MG63 (cell line): ENCODE measurements at places on chromosomes 2 and 18. TPM values are rescaled to one million over a fixed set of nuclear protein-coding genes. Genes with fewer than 3 reads are reported as not detected.

- DNase-seq = no peak
Observed at GRCh38 chr2:96468904-96469303, 36.3 kb downstream of the NEURL3 start.

GRCh38 chr2:74036450-74037195 lies 51.9 kb downstream of the TET3 start:
- DNase-seq = no peak

DNA sequence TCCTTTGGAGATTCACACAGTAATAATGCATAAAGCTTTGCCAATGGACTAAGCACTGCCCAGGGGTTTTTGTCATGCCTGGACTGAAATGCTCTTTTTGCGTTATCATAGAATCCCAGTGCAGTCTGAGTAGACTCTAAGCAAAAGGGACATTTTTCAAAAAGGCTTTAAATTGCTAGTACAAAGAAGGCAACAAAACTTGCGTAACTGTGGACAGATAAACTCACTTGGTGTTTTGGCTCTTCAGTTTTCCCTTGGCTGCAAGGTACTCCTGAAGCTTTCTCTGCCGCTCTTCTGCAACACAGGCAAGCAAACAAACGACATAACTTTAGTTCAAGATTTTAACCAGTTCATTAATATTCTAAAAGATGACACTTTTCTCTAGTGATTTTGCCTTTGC lies 2.1 kb downstream of the CKAP2L start:
- no peak for DNase-seq

DNA sequence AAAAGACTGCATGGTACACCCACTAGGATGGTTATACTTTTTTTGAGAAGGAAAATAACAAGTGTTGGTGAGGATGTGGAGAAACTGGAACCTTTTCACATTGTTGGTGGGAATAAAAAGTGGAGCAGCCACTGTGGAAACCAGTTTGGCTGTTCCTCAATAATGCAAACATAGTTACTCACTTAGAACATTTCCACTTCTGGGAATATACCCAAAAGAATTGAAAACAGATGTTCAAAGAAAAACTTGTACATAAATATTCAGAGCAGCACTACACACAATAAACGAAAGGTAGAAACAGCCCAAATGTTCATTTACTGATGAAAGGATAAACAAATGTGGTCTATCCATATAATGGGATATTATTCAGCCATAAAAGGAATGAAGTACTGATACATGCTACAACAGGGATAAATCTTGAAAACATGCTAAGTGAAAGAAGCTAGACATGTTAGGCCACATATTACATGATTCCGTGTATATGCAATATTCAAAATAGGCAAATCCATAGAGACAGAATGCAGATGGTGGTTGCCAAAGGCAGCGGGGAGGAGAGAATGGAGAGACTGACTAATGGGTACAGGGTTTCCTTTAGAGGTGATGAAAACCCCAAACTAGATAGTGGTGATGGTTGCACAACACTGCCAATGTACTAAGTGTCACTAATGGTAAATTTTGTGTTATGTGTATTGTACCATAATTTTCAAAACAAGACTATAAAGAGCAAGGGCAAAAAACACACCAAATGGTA lies 20.9 kb upstream of the LMAN1 start:
- DNase-seq = no peak

DNA sequence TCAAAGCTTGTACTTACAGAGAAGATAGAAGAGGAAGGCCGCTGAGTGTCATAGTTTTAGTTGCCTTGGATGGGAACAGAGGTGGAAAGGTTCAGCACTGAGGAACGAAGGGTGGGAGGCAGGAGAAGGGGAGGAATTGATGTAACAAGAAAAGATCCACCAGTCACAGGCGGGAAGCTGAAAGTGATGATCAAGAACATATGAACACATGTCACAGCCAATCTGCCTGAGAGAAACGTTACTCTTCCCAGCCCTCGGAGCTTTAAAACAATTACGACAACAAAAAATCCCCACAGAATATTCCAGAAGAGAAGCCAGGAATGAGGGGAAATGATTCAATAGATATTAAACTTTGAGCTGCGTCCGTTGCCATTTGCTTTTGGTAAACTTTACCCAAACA lies 87.1 kb downstream of the TSHZ1 start:
- no peak for DNase-seq

DNA sequence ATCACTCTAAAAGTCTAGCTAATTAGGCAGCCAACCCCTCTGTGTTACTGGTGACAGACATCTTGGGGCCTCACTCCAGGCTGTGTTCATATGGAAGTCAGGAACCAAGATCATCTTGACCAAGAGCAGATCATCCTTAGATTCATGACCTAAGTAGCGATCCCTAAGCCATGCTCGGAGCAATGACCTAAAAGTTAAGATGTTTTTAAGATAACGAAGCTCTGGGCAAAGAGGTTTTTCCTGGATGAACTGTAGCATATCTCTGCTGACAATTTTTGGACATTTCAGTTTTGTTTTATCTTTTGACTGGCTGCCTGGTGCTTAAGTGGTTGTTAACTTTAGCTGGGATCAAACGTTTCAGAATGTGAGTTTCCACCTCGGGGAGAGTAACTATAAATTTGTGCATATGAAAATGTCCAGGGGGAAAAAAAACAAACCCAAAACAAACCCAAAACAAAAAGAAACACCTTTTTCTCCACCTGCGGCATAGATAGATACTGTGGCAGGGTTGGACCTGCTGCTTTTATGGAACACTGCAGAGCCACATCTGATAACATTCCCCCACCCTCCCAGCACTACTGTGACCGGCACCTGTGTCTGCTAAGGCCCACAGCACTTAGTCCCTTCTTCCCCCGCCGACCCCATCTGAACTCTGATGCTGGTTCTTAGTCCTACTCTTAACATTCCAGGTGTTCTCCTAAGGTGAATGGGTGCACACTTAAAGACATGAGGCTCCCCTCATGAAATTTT lies 45.5 kb downstream of the EPAS1 start:
- no peak for DNase-seq

GRCh38 chr2:17867133-17867532 lies 11.3 kb upstream of the KCNS3 start:
- DNase-seq = no peak

DNA sequence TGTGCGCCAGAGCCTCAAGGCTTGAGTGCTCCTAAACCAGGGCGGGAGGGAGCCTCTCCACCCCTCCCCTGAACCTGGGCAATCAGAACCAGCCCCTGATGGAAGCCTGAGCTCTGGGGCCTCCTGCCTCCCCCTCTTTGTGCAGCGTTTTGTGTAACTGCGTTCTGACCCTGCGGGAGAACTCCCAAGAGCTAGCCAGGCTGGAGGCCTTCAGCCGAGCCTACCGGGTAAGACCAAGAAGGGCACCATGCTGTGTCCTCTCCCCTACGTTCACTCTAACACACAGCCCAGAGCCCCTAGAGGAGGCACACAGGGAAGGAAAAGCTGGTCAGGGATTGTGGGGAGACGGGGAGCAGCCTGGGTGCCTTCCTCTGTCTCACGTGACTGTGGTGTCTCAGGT lies 108.0 kb downstream of the PLB1 start:
- no peak for DNase-seq

DNA sequence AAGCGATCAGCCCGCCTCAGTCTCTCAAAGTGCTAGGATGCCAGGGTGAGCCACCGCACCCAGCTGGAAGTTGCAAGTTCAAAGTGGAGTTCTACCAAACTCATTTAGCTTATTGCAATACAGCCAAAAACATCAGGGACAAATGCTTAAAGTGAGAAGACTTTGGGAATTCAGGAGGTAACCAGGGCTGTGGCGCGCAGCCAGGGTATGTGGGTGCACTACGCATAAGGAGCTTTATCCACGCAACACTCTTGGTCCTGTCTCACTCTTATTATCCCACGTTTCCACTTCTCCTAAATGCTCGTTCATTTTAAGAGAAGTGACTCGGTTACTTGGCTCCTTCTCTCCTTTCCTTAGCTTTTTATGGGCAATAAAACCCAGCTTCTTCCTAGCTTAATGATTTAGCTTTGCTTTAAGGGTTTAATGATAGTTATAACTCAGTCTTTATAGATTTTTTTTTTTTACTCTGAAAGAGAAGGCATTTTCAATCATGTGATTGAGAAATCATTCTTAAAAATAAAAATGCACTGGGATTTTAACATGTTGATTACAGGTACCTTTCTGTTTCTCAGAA lies 199.8 kb downstream of the KCNE4 start:
- DNase-seq = no peak

- no peak for DNase-seq
Observed at GRCh38 chr2:106963156-106963555, 77.2 kb upstream of the ST6GAL2 start.

DNA sequence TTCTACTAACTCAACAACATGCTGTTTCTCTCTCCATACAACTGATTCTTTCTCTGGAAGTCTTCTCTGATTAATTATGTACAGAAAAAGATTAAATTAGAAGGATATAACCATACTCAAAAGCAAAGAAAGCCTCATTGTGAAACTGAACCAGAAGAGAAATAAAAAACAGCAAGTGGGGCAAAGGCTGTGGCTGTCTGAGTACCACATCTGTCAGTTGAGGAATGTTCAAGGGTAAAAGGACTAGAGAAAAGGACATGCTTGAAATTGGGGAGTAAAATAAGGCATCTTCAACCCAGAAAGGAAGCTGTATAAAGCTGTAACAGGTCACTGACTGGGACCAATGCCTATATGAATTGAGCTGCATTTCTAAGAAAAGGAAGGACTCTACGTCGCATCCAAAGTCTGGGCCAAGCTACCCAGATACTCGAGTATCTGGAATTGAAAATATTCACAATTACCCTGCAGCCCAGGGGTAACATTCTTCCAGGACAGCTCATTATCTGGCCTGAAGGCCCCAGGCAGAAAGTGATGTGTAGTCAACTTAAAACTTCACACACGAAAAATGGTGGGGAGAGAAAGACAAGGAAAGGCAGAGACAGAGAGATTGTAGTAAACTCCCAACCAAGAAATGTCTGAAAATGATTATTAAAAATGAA lies 356.0 kb upstream of the GALNT5 start:
- peak; percentile 55 for DNase-seq

DNA sequence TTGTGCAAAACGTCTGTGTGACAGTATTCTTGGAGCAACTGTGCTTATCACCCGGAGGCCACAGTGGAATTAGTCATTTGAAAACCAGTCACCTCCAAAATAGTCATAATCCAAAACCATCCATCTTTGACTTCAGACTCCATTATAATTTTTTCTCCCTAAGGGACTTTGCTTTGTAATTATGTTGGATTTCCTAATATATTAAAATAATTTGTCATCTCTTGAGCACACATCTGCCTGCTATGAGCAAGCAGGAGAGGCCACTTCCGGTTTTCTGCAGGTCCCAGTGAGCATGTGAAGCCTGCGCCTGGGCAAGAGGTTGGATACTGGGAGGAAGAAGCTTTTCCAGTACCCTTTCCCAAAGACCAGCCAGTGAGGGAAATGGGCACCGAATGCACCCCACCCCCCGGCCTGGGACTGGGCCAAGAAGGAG lies 57.7 kb downstream of the ODC1 start:
- no peak for DNase-seq

DNA sequence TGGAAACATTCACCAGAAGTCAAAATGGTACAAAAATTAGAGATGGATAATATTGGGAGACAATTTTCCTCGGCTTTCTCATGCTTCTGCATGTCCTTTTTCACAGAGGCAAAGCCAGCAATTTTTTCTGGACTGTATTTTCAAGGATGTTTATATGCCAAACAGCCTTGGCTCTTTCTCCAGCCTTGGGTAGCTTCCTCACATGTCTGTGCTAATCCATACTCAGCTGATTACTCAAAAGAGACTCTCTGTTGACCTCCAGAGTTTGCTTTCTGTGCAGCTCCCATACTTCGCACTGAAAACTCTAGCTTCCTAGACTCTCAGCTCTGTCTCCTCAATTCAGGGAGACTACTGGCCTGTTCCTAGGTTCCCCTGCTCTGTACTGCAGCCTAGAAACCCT lies 10.6 kb downstream of the C18orf63 start:
- DNase-seq = no peak

DNA sequence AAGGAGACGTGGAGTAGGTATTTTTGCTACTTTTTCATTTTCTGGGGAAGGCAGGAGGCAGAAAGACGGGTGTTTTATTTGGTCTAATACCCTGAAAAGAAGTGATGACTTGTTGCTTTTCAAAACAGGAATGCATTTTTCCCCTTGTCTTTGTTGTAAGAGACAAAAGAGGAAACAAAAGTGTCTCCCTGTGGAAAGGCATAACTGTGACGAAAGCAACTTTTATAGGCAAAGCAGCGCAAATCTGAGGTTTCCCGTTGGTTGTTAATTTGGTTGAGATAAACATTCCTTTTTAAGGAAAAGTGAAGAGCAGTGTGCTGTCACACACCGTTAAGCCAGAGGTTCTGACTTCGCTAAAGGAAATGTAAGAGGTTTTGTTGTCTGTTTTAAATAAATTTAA lies 3.4 kb downstream of the FZD7 start:
- DNase-seq = no peak

- no peak for DNase-seq
Observed at GRCh38 chr2:31894656-31895055, 116.2 kb downstream of the MEMO1 start.

- DNase-seq = no peak
Observed at GRCh38 chr2:12663306-12664037, 53.3 kb upstream of the TRIB2 start.

DNA sequence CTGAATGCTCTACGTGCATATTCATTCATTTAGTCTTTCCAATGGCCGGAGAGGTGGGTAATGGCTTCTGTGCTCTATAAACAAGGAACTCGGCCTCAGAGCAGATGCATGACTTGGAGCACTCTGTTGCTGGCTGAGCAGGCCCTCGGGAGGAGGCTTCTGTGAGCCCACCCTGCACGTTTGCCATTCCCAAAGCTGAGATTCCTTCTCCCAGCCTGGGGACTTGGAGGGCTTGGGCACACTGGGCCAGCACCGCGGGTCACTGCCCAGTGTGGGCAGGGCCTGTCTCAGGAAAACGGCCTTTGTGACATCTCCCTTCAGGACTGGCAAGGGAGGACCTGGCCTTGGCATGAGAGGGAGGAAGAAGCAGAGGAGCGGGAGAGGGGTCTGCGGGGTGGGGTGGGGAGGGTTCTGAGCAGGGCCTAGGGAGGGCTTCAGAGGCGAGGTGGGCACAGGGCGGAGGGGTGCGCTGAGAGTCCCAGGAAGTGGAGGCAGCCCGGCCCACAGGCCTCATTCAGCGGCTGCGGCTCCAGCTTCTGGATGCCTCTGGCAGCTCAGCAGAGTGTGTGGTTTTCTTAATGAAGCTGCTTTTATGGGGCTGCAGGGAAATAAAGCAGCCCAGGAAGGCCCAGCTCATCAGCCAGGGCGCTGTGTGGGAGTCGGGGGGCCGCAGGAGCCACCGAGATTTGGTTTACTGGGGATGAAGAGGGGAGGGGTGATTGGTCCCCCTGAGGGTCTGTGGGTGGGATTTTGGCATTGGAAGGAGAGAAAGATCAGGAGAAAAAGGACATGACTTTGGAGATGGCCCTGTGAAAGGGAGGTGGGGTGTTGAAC lies 51.7 kb upstream of the OTOF start:
- no peak for DNase-seq

GREB1L gene
- 0.07 and 2.7 TPM in 2 replicates for total RNA-seq

TRIM43 gene
- not detected in 2 replicates for total RNA-seq

ARHGEF33 gene
- 0.05 TPM in 1 of 2 replicates, not detected in the other for total RNA-seq

SPP2 gene
- not detected in 2 replicates for total RNA-seq

ILKAP gene
- total RNA-seq = 59.6 and 69.4 TPM in 2 replicates

PUS10 gene
- total RNA-seq = 2.4 and 9.4 TPM in 2 replicates

LDAH gene
- 9.0 and 13.6 TPM in 2 replicates for total RNA-seq

ZEB2 gene
- total RNA-seq = 13.3 and 35.1 TPM in 2 replicates

SLC39A10 gene
- 22.7 and 26.0 TPM in 2 replicates for total RNA-seq

IL37 gene
- 3.1 and 6.9 TPM in 2 replicates for total RNA-seq
